Central memory CD4-positive, alpha-beta T cell (primary cell): ENCODE measurements at places on chromosomes 11 and 22.

DNA sequence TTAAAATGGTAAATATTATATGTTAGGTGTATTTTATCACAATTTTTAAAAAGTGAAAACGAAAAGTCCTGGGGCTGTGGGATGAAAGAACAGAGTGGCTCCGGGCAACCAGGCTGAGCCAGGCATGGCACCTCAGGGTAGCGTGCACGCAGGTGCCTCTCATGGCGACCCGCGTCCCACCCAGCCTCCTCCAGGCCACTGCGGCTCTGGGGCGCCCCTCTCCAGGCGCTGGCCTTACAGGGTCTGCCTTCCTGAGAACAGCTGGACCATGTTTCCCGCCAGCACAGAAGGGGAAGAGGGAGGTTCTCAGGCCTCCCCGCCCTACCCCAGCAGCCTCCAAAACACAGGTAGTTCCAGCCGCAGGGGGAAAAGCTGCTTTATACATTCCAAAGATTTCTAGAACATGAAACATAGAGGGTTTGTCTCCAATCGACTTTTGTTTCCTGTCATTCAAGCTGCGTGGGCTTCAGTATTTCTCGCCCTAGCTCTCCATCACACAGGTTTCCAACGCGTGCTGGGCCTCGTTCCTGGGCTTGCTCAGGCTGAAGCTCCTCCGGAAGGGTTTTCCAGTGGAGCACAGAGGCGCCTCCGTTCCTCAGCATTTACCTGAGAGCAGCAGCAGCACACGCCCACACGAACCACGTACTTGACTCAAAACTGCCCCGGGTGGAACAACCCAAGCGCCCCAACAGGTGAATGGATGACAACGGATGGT, 10.5 kb downstream of the EHD1 start:
- DNase-seq, result no peak

GRCh38 chr11:2301631-2302305, at the start of the genes C11orf21 and TSPAN32:
Gene C11orf21 (minus strand): TSS chr11:2301918. CDS start chr11:2301808, 110 bp downstream.
Gene TSPAN32 (plus strand): TSS chr11:2302013. CDS start chr11:2302150, 137 bp downstream.
- DNase-seq, result peak; percentile 73

DNA sequence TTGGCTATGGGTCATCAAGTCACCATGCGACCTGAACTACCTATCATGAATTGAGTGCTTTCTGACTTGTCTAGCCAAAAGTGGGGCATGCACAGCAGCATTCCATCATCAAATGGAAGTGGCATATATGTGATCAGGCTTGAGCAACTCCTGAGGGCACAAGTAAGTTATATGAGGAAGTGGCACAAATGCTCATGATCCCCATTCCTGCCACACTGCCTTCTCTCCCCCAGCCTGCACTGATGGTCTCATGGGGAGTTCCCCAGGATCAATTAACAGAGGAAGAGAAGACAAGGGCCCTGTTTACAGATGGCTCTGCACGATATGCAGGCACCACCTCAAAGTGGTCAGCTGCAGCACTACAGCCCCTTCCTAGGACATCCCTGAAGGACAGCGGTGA, 21.8 kb downstream of the MS4A4E start:
- no peak for DNase-seq

DNA sequence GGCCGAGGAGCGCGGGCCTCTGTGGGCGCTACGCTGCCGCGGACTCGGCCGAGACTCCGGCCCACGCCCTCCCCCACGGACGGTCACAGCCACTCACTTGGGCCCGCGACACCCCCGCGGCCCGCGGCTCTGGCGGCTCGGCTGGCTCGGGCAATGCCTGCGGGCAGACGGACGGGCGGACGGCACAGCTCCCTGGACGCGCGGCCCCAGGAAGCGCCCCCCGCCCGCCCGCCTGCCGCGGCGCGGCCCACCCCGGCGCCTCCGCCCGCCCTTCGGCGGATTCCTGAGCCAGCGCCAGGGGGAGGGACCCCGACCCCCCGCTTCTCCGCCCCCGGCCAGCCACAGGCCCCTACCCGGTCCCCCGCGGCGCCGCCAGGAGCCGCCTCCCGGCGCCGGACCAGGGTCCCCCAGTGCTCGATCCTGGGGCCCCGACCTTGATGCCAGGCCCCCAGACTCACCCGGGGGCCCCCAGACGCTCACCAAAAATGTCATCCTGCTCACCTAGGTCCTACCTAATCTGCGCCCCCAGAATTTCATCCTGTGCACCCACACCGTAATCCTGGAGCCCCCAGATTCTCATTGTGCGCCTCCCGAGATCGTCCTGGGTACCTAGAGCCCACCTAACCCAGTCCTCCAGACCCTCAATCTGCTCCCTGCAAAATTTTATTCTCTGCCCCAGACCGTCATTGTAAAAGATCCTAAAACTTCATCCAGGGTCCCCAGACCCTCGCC, at the start of gene EFEMP2:
EFEMP2 (minus strand) TSS at position 215 of the 732 bp plus-strand sequence. CDS start 446 bp downstream, outside the sequence.
- DNase-seq, result no peak

DNA sequence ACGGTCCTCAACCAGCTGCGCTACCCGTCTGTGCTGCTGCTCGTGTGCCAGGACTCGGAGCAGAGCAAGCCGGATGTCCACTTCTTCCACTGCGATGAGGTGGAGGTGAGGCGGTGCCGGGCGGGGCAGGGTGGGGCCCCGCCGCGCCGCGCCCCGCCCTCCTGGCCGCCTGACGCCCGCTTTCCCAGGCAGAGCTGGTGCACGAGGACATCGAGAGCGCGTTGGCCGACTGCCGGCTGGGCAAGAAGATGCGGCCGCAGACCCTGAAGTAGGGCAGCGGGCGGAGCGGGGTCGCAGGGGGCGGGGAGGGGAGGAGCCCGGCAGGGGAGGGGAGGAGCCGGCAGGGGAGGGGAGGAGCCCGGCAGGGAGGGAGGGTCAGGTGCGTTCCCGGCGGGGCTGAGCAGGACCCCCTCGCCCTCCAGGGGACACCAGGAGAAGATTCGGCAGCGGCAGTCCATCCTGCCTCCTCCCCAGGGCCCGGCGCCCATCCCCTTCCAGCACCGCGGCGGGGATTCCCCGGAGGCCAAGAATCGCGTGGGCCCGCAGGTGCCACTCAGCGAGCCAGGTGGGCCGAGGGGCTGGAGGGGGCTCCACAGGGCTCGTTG, 14.7 kb downstream of the EPS8L2 start:
- no peak for DNase-seq
